Esophagus squamous epithelium (tissue), 5 donors: ENCODE measurements at places on chromosomes 16 and 17.

DNA sequence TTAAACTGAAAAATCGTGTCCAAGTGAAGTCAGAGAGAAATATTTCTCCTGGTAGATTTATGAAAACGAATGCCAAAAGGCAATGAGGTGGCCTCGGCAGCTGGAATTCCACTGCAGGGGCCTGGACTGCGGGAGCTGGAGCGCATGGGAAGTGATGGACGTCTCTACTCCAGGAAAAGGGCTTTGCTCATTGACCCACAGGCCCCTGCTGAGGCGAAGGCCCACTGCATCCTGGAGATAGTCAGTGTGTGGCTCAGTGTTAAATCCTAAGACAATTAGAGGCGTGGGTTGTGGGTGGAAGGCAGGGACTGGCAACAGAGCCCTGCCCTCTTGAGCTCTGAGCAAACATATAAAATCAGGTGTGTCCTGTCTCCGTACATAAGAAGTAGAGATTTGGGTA is 191.4 kb downstream of the SLC39A11 start:
- DNase-seq: no peak

- no peak for DNase-seq
Observed at GRCh38 chr17:8724451-8724850, 20.2 kb downstream of the CCDC42 start.

- DNase-seq: no peak
Observed at GRCh38 chr16:30180741-30181140, 2.7 kb upstream of the CORO1A start.

GRCh38 chr17:71117466-71117865 is 948.1 kb downstream of the KCNJ2 start:
- DNase-seq: no peak

DNA sequence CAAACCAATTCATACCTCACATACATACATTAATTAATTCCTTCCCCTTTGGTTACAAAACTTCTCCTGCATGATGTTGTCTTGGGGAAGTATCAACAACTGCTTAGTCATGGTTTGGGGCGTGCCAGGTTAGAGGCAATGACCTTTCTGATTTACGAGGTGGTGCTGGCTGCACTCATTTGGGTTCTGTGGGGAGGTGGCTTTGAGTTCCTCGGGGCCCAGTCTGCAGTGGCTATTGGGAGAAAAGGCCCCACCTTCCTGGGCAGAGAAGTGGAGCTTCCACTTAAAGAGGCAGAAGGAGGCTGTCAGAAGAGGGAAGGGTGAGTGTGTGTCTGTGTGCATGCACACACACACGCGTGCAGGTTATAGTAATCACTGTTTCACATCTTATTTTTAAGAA is 10.2 kb upstream of the ETV4 start:
- DNase-seq: no peak

DNA sequence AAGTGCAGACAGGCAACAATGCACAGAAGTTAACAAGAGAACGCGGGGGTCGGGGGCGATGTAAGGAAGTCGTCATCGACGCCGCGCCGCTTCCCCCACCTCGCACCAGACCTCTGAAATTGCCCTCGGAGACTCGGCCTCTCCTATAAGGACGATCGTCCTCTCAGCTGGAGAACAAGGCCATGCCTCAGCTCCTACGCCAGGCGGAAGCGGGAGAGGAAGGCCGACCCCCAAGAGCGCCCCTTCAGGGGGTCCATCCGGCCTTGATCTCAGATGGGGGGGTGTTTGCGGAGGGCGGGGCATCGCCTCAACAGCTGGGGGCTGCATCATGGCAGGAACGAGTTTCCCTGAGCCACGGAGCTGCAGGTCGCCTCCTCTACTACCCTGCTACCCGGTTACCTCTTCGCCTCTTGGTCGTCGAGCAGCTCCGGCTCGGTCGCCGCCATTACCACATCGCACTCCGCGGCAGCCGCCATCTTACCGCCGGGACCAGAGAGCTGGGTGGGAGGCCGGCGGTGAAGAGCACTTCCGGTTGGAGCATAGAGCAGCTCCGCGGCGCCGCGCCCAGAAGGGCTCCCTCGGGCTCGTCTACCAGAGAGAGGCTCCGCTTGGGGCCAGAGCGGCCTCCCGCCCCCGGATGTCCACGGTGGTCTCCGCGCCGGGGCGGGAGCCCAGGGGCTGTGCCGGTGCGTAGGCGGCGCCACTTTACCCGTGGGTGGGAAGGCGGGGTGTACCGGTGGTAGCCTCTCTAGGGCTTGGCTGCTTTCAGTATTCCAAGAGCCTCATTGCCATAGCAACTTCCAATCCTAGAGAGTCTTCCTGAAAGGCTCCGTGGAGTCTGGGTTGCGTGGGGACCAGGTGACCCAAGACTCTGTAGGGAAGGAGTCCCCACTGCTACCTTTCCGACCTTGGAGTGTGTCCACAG is at the start of gene DNAJC7:
DNAJC7 (minus strand) TSS at position 499 of the 925 bp plus-strand sequence; CDS start at position 476, 23 bp downstream.
- peak; percentile 48 for DNase-seq

GRCh38 chr17:78081551-78081950 is 47.0 kb downstream of the TMC6 start:
- DNase-seq: no peak

DNA sequence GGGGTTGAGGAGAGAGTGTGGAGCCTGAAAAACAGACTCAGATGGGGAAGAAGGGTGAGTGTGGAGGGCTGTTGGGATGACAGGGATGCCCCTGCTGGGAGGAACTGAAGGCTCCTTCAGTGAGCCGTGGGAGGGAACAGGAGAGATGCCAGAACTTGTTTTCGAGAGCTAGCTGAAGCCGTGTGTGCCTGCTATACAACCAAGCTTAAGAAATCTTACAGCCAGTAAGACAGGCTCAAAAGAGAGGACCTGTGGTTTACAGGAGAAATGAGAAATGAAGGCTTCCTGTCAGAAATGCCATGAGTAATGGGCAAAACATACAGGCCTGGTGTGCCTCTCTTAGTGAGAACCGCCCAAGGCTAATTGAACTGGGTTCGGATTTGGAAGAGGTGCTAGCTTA is 99.6 kb downstream of the SPACA3 start:
- no peak for DNase-seq
